ENCODE measurements at places on chromosomes 2 and 18.

- DNase-seq: no peak
Observed at GRCh38 chr2:181810823-181811695, 80.5 kb upstream of the ITPRID2 start.

DNA sequence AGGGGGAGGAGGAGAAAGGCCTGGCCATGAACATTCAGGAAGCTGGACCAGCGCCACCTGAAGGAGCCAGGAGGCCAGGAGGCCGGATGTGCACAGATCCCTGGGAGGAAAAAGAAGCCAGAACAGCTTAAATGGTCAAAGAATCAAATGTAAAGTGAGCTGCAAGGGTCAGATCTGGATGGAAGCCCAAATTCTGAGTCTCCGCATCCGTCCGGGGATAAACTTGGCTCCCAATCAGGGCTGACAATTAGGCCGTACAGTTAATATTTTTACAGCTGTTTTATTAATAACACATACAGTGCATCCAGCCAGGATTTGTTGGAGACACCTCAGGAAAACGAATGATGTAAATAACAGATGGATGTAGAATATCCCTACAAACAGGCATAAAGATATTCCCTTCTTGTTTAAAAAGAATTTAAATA, 495.1 kb upstream of the TCF4 start:
- no peak for DNase-seq

DNA sequence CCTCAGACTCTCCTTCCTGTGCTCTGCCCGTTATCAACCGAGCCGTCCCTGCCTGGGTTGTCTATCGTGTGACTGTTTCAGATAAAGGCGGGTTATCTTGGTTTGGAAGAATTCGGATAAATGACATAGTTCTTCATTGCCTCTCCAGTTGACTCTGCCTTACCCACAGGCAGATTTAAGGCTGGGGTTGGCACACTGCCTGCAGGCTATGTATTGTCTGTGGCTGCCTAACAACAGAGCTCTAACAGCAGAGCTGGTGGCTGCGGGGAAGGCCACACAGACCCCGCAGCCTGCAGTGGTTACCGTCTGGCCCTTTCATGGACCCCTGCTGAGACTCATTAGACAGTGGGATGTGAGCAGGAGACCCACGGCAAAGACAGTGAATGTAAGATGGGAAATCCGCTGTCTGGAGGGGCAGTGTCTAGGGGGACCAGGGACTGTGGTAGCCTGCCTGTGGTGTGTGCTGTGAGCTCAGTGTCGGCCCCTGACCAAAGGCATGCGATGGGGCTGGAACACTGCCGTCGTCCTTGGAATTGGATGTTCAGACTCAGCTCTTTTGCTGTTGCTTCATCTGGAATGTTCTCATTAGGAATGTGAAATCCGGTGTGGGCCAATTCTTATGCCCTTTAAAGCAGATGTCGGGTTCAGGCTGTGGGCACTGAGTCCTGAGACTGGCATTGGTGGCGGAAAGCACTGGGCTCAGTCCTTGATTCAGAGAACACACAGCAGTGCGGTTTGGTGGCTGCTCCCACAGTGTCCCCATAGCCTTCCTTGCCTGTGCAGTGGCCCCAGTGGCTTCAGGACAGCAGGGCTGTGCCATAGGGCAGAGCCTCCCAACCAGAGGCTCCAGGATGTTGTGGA, 44.5 kb downstream of the SH3RF3 start:
- DNase-seq: peak; percentile 67

DNA sequence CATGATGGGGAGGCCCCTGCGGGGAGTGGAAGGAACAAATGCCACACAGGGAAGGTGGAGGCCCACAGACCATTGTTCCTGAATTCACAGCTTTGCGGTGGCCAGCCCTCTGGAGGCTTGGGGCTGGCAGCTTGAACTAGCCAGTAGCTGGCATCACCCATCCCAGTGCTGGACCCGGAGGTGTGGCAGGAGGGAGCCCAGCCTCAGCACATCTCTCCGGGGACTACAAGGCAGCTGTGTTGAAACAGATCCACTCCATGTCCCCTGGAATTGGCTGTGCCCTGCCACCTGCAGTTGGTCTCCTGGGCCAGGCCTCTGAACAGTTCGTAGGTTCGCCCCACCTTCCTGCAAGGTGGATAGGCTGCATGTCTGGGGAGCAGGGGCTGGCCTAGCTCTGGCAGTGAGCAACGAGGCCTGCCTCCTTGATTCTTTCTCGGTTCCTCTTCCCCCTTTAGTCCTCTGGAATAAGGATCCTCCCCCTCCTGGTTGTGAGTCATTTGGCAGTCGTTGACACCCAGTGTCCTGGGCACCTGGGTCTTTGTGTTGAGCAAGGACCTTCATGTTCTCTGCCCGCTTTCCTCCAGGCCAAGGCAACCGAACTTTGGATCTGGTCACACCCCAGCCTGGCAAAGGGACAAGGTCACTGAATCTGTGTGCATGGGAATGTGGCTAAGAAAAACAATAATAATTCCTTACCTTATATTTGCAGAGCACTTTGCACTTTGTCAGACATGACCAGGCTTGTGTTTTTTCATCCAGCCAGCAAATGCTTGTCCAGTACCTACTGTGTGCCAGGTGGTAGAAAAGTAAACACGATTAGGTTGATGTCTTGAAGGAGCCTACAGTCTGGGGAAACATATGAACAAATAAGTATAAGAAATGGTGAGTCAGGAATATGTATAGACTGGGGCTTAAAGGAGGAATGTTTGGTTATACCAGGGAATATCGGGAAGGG, 55.0 kb upstream of the MCFD2 start:
- no peak for DNase-seq

GRCh38 chr18:59547581-59548182, 149.5 kb downstream of the CCBE1 start:
- no peak for DNase-seq

DNA sequence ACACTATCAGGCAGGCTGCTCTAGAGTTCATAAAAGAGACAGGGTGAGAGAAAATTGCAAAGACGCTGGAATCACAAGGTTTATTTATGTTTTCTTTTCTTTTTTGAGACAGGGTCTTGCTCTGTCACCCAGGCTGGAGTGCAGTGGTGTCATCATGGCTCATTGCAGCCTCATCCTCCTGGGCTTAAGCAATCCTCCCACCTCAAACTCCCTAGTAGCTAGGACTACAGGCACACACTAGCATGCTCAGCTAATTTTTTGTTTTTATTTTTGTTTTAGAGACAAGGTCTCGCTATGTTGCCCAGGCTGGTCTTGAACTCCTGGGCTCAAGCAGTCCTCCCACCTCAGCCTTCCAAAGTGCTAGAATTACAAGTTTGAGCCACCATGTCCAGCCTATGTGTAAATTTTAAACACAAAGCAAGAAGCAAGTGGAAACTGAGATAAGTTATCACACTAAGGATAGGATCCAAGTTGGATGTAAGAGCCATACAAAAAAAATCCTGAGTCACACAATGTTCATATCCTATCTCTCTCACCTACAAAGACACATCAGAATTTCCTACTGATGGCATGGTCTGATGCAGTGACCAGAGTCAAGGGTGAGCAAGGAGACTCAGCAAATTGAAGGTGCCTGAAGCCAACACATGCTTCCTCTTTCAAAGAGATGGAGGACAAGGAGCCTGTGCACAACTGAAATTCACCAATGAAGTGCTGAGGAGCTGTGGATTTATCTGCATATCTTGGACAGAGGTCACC, 31.4 kb downstream of the MYL12B start:
- DNase-seq: no peak

All from Jurkat, Clone E6-1 (cell line).